Muscle of leg (tissue), 16 donors: ENCODE measurements at places on chromosomes 12 and 14.

DNA sequence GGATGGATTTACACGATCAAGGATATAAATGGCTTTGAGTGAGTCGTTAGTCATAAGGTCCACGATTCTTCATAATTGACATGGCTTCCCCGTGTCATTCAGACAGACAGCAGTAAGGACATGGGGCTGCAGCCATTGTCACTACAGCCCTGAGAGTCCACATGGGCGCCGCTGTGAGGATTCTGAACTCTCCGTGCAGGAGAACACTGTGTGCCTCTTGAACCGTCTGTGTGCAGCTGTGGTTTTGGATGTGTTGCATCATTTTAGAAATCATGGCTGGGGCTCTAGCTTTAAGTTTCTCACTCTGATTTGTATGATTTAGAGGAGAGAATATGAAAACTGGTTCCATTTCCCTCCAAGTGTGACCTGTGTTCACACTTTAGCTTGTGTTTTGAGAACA, 47.2 kb downstream of the NPAS3 start:
- no peak overlapping the region for H3K4me3 ChIP-seq
- no peaks in the 10 kb centered on the region for H3K27me3 ChIP-seq
- H3K4me1 ChIP-seq = peaks cover 5% of the 10 kb centered on the region
- H3K36me3 ChIP-seq = no peaks in the 10 kb centered on the region
- peak overlapping the region; percentile 59 for H3K27ac ChIP-seq
- peak; percentile 58 for DNase-seq

DNA sequence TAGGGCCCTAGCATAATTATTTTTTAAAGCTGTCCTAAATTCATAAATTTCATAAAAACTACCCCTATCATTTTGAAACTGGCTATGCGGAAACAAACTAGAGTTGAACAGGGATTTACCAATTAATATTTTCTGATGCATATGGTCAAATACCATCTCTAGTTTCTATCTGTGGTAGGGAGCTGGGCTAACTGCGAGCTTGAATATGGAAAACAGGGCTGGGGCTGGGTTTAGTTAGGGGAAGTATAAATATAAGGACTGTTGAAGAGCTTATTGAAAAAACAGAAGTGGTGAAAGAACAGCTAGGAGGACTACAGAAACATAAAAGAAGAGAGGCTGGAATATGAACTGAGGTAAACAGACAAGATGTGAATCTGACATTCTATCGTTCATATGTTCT, 91.8 kb downstream of the SLC38A1 start:
- H3K4me1 ChIP-seq = no peaks in the 10 kb centered on the region
- H3K36me3 ChIP-seq = no peaks in the 10 kb centered on the region
- H3K27me3 ChIP-seq = no peaks in the 10 kb centered on the region
- H3K4me3 ChIP-seq = no peak overlapping the region
- no peak overlapping the region for H3K27ac ChIP-seq

DNA sequence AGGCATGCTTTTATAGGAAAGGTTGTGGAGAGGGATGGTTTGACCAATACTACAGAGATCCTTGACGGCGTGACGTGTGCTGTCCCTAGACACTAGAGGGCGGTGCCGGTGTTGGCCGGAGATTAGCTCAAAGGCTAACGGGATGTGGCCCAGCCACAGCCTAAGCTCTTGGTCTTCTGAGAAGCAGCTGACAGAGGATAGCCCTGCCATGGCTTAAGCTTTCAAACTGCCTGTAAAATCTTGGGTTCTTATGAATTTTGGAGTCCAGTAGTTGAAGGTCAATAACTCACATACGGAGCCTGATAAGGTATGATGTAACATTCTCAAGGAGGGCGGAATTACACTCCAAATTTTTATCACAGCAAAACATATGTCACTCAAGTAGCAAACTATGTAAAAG, 515.7 kb upstream of the ATXN7L3B start:
- no peaks in the 10 kb centered on the region for H3K36me3 ChIP-seq
- no peaks in the 10 kb centered on the region for H3K27me3 ChIP-seq
- DNase-seq = peak; percentile 30
- H3K4me1 ChIP-seq = no peaks in the 10 kb centered on the region
- no peak overlapping the region for H3K4me3 ChIP-seq

- no peak overlapping the region for H3K4me3 ChIP-seq
- no peaks in the 10 kb centered on the region for H3K36me3 ChIP-seq
Observed at GRCh38 chr14:26810631-26811030, 212.8 kb upstream of the NOVA1 start.

DNA sequence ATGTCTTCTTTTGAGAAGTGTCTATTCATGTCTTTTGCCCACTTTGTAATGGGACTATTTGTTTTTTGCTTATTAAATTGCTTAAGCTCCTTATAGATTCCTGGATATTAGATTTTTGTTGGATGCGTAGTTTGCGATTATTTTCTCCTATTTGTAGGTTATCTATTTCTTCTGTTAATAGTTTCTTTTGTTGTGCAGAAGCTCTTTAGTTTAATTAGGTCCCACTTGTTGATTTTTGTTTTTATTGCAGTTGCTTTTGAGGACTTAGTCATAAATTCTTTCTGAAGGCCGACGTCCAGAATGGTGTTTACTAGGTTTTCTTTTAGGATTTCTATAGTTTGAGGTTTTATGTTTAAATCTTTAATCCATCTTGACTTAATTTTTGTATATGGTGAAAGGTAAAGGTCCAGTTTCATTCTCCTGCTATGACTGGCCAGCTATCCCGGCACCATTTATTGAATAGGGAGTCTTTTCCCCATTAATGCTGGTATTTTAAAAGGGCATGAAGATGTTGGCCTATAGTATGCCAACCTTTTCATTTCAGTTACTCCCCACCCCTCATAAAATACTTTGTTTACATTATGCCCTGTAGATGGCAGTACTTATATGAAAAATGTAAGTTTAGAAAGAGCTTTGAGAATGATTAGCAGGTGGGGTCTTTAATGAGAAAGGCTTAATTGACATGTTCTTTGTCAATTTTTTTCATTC, 62.9 kb upstream of the PSMA6 start:
- H3K27me3 ChIP-seq = no peaks in the 10 kb centered on the region
- H3K4me3 ChIP-seq = no peak overlapping the region
- H3K27ac ChIP-seq = no peak overlapping the region
- H3K36me3 ChIP-seq = no peaks in the 10 kb centered on the region

- no peaks in the 10 kb centered on the region for H3K27me3 ChIP-seq
- no peak overlapping the region for H3K4me3 ChIP-seq
- DNase-seq = peak; percentile 52
- H3K4me1 ChIP-seq = no peaks in the 10 kb centered on the region
- H3K36me3 ChIP-seq = no peaks in the 10 kb centered on the region
Observed at GRCh38 chr12:99824900-99825542, 159.7 kb downstream of the ANKS1B start.

GRCh38 chr14:66015071-66015780, 470.9 kb upstream of the CCDC196 start:
- H3K36me3 ChIP-seq = no peaks in the 10 kb centered on the region
- H3K4me1 ChIP-seq = no peaks in the 10 kb centered on the region
- DNase-seq = no peak
- no peak overlapping the region for H3K4me3 ChIP-seq
- H3K27ac ChIP-seq = no peak overlapping the region
- peaks cover 3% of the 10 kb centered on the region for H3K27me3 ChIP-seq

DNA sequence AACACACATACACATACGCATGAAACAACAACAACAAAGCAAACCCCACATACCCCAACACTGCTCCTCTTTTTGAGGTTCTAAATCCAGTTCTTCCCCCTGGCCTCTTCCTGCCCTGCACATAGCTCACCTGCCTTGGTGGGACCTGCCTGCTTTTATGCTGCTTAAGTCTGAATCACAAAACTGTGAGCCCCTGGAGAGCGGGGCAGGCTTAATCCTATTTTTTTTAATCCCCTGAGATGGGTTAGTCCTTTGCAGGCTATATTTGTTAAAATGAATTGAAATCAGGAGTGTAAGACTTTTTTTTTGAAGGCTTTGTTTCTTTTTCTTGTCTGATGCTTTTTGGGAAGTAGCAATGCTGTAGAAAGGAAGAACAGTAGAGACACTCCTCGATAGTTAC, 84.6 kb upstream of the MAX start:
- H3K4me1 ChIP-seq = no peaks in the 10 kb centered on the region
- peaks cover 11% of the 10 kb centered on the region for H3K27me3 ChIP-seq
- no peak for DNase-seq
- no peaks in the 10 kb centered on the region for H3K36me3 ChIP-seq
- no peak overlapping the region for H3K4me3 ChIP-seq
- H3K27ac ChIP-seq = no peak overlapping the region

- no peaks in the 10 kb centered on the region for H3K36me3 ChIP-seq
- no peak overlapping the region for H3K4me3 ChIP-seq
- DNase-seq = no peak
- H3K4me1 ChIP-seq = peaks cover 35% of the 10 kb centered on the region
Observed at GRCh38 chr14:68568907-68569897, 223.7 kb downstream of the ZFP36L1 start.

- H3K27me3 ChIP-seq = no peaks in the 10 kb centered on the region
- DNase-seq = no peak
- peaks cover 13% of the 10 kb centered on the region for H3K4me1 ChIP-seq
- no peak overlapping the region for H3K27ac ChIP-seq
Observed at GRCh38 chr14:68133856-68134255, 314.3 kb downstream of the RAD51B start.

DNA sequence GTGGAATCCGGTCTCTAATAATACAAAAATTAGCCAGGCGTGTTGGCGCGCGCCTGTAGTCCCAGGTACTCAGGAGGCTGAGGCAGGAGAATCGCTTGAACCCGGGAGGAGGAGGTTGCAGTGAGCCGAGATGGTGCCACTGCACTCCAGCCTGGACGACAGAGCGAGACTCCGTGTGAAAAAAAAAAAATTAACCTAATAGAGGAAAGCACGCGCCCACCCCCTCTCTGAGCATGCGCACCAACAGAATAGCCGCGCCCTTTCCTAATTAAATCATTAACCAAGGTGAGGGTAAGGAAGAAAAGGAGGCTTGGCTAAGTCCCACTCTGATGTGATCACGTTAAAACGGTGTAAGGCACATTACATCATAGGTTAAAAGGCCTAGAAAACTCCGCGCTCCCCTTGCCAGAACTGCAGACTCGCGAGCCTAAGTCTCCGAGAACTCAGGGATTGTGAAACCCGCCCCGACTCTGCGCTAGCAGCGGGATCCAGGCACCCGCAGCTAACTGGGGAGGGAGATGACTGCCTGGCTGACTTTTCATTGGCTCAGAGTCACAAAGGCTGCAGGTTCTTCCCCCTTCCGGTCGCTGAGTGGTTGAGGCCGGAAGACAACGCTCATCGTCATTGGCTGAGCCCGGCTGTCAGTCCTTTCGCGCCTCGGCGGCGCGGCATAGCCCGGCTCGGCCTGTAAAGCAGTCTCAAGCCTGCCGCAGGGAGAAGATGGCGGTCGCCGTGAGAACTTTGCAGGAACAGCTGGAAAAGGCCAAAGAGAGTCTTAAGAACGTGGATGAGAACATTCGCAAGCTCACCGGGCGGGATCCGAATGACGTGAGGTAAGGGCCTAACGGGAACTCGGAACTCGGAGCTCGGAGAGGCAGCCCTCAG, at the start of gene PNN:
PNN (plus strand) TSS at position 695 of the 885 bp plus-strand sequence; CDS start at position 721, 26 bp downstream.
- H3K27ac ChIP-seq = peak within 1 kb of the TSS; percentile 99
- H3K4me1 ChIP-seq = peaks cover 6% of the 10 kb centered on the region
- peak; percentile 100 for DNase-seq
- H3K4me3 ChIP-seq = peak within 1 kb of the TSS; percentile 85

- no peaks in the 10 kb centered on the region for H3K36me3 ChIP-seq
- H3K27me3 ChIP-seq = peaks cover 21% of the 10 kb centered on the region
- DNase-seq = no peak
- H3K4me3 ChIP-seq = no peak overlapping the region
- no peak overlapping the region for H3K27ac ChIP-seq
Observed at GRCh38 chr12:102946042-102946441, 11.4 kb upstream of the ASCL1 start.
